Sigmoid colon (tissue), 7 donors: ENCODE measurements at places on chromosomes 2 and 18. TPM values are rescaled to one million over a fixed set of nuclear protein-coding genes. Genes with fewer than 3 reads are reported as not detected.
A peak's percentile ranks its signal among the peaks of the same experiment; 100 is the strongest.

Gene IL1R2
- 21.6 TPM for polyA plus RNA-seq

Gene SGPP2
- 6.0 TPM for polyA plus RNA-seq

Gene TTC32
- polyA plus RNA-seq = 11.1 TPM

Gene CRYGD
- not detected for polyA plus RNA-seq

Gene RNF181
- 190 TPM for polyA plus RNA-seq

Gene CDH2
- polyA plus RNA-seq = not detected

Gene CNRIP1
- polyA plus RNA-seq = 6.2 TPM

Gene SRD5A2
- not detected for polyA plus RNA-seq

Gene ZNF513
- polyA plus RNA-seq = 20.4 TPM

Gene AGXT
- polyA plus RNA-seq = 1.6 TPM

DNA sequence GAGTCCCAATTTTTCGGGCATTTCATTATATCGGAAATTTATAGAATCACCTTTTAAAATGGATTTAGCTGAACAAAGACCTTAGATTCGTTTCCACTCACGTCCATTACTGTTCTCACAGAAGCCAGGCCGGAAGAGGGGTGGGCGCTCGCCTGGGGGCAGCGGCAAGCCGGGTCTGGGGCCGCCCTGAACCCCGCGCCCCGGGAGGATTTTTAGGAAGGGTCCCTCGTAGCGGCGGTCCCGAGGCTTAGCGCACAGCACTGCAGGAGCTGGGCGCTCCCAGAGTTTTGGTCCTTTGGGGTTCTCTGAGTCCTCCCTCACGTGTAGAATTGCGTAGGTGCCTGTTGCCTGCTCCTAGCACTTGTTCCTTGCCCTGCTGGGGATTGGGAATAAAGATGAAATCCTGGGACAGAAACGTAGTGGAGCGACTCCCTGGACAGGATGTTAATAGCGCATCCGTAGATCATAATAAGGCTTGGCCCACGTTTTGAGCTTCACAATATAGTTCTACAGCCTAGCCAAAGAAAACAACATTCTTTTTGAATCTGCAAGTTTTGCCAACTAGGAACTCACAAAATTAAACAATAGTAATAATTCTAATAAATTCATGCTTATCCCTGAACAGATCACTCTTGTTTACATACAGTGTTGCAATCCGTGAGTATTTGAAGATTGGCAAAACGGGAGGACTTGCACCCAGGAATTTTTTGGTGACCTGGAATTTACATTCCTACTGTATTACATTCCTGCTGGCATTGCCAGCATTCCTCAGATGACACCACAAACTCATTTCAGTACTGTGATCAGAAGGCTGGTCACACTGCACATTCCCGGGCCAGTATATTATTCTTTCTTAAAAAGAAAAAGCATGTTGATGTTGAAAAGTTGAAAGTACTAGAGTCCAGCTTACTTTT is 875 bp downstream of the C18orf63 start:
- peak overlapping the region; percentile 12 for H3K27ac ChIP-seq
- H3K27me3 ChIP-seq = no peaks in the 10 kb centered on the region
- no peaks in the 10 kb centered on the region for H3K36me3 ChIP-seq
- peaks cover 15% of the 10 kb centered on the region for H3K4me1 ChIP-seq
- no peak for DNase-seq

DNA sequence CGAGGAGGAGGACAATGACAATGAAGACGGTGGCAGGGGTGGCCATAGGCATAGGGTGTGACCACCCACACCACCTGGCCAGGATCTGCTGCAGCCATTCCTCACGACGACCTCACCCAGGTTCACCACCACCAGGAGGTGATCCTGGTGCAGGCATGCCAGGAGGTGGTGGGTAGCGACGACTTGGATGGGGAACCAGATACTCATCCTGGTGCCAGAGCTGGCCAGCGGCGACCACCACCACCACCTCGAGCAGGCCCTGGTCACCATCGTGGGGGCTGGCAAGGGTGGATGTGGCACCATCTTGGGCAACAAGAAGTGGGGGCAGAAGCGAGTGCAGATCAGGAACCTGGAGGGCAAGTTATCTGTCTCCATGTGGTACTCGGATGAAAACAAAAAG is 117.1 kb upstream of the NXPH2 start:
- DNase-seq = no peak
- no peaks in the 10 kb centered on the region for H3K36me3 ChIP-seq
- no peak overlapping the region for H3K4me3 ChIP-seq
- no peaks in the 10 kb centered on the region for H3K4me1 ChIP-seq
- no peak overlapping the region for H3K27ac ChIP-seq

DNA sequence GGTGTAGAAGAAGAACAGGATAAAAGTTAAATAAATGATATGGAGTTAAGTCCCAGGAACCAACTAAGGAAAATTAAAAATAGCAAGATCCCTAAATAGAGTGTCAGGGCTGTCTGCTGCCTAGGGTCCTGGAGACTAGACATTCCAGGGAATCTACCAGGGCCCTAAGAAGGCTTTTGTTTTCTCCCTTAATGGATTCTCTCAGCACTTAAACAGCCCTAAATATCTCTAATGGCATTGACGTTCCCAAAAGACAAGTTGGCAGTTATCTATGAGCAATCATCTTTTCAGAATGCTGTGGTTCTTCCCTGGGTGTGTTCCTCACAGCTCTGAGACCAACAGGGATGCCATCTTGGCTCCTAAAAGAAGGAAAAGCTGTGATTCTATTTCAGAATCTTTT is 616.3 kb downstream of the EPHA4 start:
- H3K36me3 ChIP-seq = no peaks in the 10 kb centered on the region
- H3K27me3 ChIP-seq = no peaks in the 10 kb centered on the region
- no peak for DNase-seq
- no peak overlapping the region for H3K4me3 ChIP-seq
- H3K4me1 ChIP-seq = peaks cover 6% of the 10 kb centered on the region

GRCh38 chr2:102922321-102922720 is 160.5 kb downstream of the TMEM182 start:
- no peak for DNase-seq
- no peak overlapping the region for H3K4me3 ChIP-seq
- H3K4me1 ChIP-seq = no peaks in the 10 kb centered on the region
- no peaks in the 10 kb centered on the region for H3K27me3 ChIP-seq
- H3K27ac ChIP-seq = no peak overlapping the region
- H3K36me3 ChIP-seq = no peaks in the 10 kb centered on the region

DNA sequence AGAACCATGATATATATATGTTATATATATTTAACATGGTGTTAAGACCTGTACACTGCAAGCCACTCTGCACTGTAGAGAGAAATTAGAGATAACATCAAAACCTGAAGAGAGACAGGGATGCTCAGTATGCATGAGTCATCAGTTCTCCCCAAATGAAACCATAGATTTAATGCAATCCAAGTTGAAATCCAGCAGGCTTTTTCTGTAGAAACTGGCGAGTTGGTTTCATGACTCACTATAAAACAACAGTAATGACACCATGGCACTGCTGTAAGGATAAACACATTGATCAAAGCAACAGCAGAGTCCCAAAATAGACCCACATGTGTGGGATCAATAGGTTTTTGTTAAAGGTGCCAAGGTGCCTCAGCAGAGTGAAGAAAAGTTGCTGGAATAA is 65.8 kb downstream of the RTP5 start:
- H3K27me3 ChIP-seq = no peaks in the 10 kb centered on the region
- no peaks in the 10 kb centered on the region for H3K36me3 ChIP-seq
- H3K27ac ChIP-seq = no peak overlapping the region
- H3K4me1 ChIP-seq = peaks cover 34% of the 10 kb centered on the region
- DNase-seq = no peak
- H3K4me3 ChIP-seq = no peak overlapping the region

- H3K4me3 ChIP-seq = peak overlapping the region; percentile 65
- no peaks in the 10 kb centered on the region for H3K4me1 ChIP-seq
- peak overlapping the region; percentile 79 for H3K27ac ChIP-seq
- no peaks in the 10 kb centered on the region for H3K27me3 ChIP-seq
- no peaks in the 10 kb centered on the region for H3K36me3 ChIP-seq
Measured at GRCh38 chr18:34494359-34494696, 215.8 kb upstream of the DTNA start.

GRCh38 chr2:122451040-122451439 is 695.6 kb downstream of the TSN start:
- H3K27me3 ChIP-seq = no peaks in the 10 kb centered on the region
- DNase-seq = no peak
- H3K4me1 ChIP-seq = no peaks in the 10 kb centered on the region
- H3K36me3 ChIP-seq = no peaks in the 10 kb centered on the region
- H3K27ac ChIP-seq = no peak overlapping the region
- H3K4me3 ChIP-seq = no peak overlapping the region

- H3K27ac ChIP-seq = no peak overlapping the region
- peaks cover 17% of the 10 kb centered on the region for H3K27me3 ChIP-seq
- H3K4me1 ChIP-seq = peaks cover 4% of the 10 kb centered on the region
- H3K4me3 ChIP-seq = no peak overlapping the region
- no peak for DNase-seq
Measured at GRCh38 chr2:69948032-69948962, 13.1 kb downstream of the ASPRV1 start.

DNA sequence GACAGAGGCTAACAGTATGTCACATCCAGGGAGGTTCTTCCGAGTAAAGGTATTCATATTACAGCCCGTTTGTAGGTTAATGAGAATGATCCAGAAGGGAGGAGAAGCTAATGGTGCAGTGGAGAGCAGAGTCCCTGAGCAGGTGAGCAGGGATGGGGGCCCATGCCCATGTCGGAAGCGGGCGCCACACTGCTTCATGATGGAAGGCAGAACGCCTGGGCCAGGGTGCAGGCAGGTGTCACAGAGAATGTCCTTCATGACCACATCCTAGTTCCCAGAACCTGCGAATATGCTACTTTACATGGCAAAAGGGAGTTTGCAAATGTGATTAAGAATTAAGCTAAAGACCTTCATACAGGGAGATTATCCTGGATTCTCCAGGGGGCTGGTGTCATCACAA is 4.0 kb downstream of the HES6 start:
- no peak overlapping the region for H3K4me3 ChIP-seq
- H3K27ac ChIP-seq = no peak overlapping the region
- DNase-seq = no peak
- H3K36me3 ChIP-seq = no peaks in the 10 kb centered on the region

- DNase-seq = no peak
- H3K36me3 ChIP-seq = no peaks in the 10 kb centered on the region
- no peak overlapping the region for H3K27ac ChIP-seq
- H3K27me3 ChIP-seq = no peaks in the 10 kb centered on the region
Measured at GRCh38 chr2:149100739-149101699, 62.5 kb downstream of the LYPD6B start.

- H3K4me3 ChIP-seq = no peak overlapping the region
- no peaks in the 10 kb centered on the region for H3K36me3 ChIP-seq
- H3K4me1 ChIP-seq = peaks cover 6% of the 10 kb centered on the region
- no peaks in the 10 kb centered on the region for H3K27me3 ChIP-seq
Measured at GRCh38 chr2:227097495-227098161, 66.4 kb downstream of the COL4A4 start.

GRCh38 chr2:25524507-25524906 is 148.9 kb downstream of the DTNB start:
- H3K36me3 ChIP-seq = no peaks in the 10 kb centered on the region
- no peak for DNase-seq
- H3K27me3 ChIP-seq = no peaks in the 10 kb centered on the region
- peaks cover 11% of the 10 kb centered on the region for H3K4me1 ChIP-seq

GRCh38 chr2:111535404-111535803 is 348.6 kb downstream of the ANAPC1 start:
- H3K27me3 ChIP-seq = no peaks in the 10 kb centered on the region
- peaks cover 7% of the 10 kb centered on the region for H3K4me1 ChIP-seq
- H3K4me3 ChIP-seq = no peak overlapping the region
- DNase-seq = no peak

GRCh38 chr18:10318691-10318970 is 135.8 kb upstream of the APCDD1 start:
- no peak overlapping the region for H3K27ac ChIP-seq
- H3K4me3 ChIP-seq = no peak overlapping the region
- no peaks in the 10 kb centered on the region for H3K4me1 ChIP-seq
- no peaks in the 10 kb centered on the region for H3K36me3 ChIP-seq
- no peak for DNase-seq

DNA sequence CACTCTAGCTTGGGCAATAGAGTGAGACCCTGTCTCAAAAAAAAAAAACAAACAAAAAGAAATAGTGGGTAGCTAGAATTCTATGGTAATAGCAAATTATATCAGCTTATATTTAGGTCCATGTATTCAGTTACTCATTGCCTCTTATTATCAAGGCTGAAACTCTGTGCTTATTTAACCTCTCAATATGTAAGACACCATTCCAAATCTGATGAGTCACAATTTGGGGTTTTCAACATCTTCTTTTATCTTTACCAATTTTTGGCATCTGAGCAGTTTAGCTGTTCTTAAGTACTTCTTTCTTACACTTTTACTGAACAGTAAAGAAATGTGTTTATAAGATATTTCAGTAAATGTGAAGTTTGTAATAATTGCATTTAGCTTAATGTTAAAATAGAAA is 69.3 kb downstream of the TTC27 start:
- H3K4me3 ChIP-seq = no peak overlapping the region
- no peak overlapping the region for H3K27ac ChIP-seq
- H3K36me3 ChIP-seq = no peaks in the 10 kb centered on the region
- H3K27me3 ChIP-seq = no peaks in the 10 kb centered on the region
- no peaks in the 10 kb centered on the region for H3K4me1 ChIP-seq
- no peak for DNase-seq

DNA sequence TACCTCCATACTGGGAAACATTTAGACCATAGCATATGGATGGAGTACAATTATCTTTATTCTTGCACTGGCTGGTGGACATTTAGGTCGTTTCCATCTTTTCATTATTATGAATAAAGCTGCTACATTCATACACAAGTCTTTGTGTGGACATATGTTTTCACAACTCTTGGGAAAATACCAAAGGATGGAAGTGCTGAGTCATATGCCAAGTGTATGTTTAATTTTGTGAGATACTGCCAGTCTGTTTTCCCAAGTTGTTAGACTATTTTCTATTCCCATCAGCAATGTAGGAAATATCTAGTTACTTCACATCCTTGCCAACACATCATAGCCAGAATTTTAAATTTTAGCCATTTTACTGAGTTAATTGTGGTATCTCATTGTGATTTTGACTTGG is 91.5 kb downstream of the GALNT13 start:
- H3K4me1 ChIP-seq = no peaks in the 10 kb centered on the region
- no peaks in the 10 kb centered on the region for H3K36me3 ChIP-seq
- no peak for DNase-seq
- no peaks in the 10 kb centered on the region for H3K27me3 ChIP-seq
- no peak overlapping the region for H3K27ac ChIP-seq

- H3K27me3 ChIP-seq = no peaks in the 10 kb centered on the region
- peak overlapping the region; percentile 52 for H3K27ac ChIP-seq
- no peak overlapping the region for H3K4me3 ChIP-seq
- DNase-seq = no peak
- peaks cover 15% of the 10 kb centered on the region for H3K4me1 ChIP-seq
Measured at GRCh38 chr2:126970583-126970982, 71.9 kb downstream of the TEX51 start.

DNA sequence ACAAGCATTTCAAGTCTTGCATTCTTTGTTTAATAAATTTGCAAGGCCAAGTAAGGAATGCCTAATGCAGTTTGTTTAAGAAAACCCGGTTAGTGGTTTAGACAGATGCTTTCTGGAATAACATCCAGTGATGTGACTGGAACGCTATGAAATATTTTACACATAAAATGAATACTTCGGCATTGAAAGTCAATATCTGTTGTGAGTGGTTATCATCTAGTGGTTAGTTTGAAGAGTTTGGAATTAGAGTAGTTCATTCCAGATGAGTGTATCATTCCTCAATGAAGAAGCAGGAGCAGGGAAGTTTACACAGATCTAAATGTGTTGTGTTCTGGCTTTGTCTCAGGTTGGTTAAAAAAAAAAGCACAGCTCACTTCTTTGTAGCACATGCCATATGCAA is 608.0 kb upstream of the PIK3C3 start:
- no peaks in the 10 kb centered on the region for H3K36me3 ChIP-seq
- H3K4me1 ChIP-seq = no peaks in the 10 kb centered on the region
- no peak overlapping the region for H3K27ac ChIP-seq
- H3K27me3 ChIP-seq = no peaks in the 10 kb centered on the region
- no peak overlapping the region for H3K4me3 ChIP-seq

GRCh38 chr2:199309973-199310372 is 147.8 kb downstream of the SATB2 start:
- H3K27ac ChIP-seq = no peak overlapping the region
- H3K36me3 ChIP-seq = no peaks in the 10 kb centered on the region
- no peaks in the 10 kb centered on the region for H3K4me1 ChIP-seq
- no peak overlapping the region for H3K4me3 ChIP-seq
